ENCODE measurements at places on chromosomes 11 and 22.
A peak's percentile ranks its signal among the peaks of the same experiment; 100 is the strongest.

DNA sequence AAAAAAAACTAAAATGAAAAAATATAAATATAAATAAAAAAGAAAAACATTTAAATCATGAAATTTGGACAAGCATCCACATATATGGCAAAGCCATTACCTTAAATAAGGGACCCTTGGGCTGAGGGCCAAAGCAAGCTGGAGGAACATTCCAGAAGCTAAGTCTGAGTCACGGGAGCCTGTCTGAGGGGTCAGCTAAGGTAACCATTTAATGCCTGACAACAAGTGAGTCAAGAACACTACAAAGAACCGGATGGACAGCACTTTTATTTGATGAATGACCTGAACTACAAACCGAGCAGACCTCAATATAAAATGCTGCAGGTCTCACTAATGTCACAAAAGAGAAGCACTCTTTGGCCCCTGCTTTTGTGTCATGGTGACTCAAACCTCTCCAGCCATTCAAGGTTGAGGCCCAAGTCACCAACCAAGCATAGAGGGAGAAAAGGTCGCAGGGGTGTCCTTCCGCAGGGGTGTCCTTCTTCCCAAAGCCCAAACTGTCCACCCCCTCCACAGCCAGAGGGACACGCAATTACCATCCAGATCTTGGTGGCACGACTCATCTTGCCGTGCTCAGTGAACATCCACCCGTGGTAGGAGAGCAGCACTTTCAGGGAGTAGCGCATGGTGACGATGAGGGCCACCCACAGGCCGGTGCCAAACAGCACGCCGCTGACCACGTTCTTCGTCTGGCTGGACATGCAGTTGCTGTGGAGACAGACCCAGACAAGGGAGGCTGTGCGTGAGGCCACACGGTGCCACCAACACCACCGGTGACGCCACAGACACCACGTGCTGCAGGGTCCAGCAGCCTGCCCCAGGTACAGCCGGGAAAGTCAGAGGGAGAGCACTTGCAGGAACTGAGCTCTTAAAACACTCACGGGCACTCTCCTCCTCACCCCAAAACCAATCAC lies 34.5 kb downstream of the CPT1A start:
- DNase-seq, result no peak
- no peak overlapping the region for H3K4me3 ChIP-seq
- no peaks in the 10 kb centered on the region for H3K27me3 ChIP-seq
- peaks cover 20% of the 10 kb centered on the region for H3K36me3 ChIP-seq
- no peaks in the 10 kb centered on the region for H3K4me1 ChIP-seq
- no peak overlapping the region for H3K27ac ChIP-seq

DNA sequence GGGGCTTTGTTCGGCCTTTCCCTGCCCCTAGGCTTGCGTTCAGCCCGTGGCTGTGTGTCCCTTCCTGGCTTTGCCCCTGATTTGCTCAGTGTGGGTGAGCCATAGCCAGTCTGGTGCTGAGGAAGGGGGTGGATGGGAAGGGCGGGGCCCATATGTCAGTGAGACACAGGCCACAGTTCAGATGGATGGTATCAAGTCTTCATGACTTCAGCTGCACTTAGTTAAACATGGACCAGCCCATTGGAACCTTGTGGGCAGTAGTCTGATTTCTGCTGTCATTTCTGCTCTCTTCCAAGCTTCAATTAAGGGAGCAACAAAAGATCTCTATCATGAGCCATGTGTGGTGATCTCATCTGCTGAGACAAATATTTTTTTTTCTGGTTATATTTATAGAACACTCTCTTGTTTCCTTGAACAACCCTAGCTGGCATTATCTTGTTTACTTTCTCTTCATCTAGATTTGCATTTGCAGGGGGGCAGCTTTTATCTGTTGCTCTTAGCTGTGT lies 21.6 kb upstream of the PEX26 start:
- H3K4me1 ChIP-seq, result peaks cover 12% of the 10 kb centered on the region
- H3K27me3 ChIP-seq, result peaks cover 14% of the 10 kb centered on the region
- DNase-seq, result no peak
- no peaks in the 10 kb centered on the region for H3K36me3 ChIP-seq
- H3K4me3 ChIP-seq, result no peak overlapping the region

- no peaks in the 10 kb centered on the region for H3K4me1 ChIP-seq
- no peaks in the 10 kb centered on the region for H3K27me3 ChIP-seq
- H3K4me3 ChIP-seq, result no peak overlapping the region
- DNase-seq, result no peak
These were observed 52.1 kb downstream of the LHFPL7 start for GRCh38 chr22:24894220-24894975.

GRCh38 chr11:77090046-77090372 lies 12.6 kb upstream of the OMP start:
- no peaks in the 10 kb centered on the region for H3K27me3 ChIP-seq
- peaks cover 6% of the 10 kb centered on the region for H3K4me1 ChIP-seq
- H3K4me3 ChIP-seq, result no peak overlapping the region
- no peak for DNase-seq
- H3K27ac ChIP-seq, result no peak overlapping the region

DNA sequence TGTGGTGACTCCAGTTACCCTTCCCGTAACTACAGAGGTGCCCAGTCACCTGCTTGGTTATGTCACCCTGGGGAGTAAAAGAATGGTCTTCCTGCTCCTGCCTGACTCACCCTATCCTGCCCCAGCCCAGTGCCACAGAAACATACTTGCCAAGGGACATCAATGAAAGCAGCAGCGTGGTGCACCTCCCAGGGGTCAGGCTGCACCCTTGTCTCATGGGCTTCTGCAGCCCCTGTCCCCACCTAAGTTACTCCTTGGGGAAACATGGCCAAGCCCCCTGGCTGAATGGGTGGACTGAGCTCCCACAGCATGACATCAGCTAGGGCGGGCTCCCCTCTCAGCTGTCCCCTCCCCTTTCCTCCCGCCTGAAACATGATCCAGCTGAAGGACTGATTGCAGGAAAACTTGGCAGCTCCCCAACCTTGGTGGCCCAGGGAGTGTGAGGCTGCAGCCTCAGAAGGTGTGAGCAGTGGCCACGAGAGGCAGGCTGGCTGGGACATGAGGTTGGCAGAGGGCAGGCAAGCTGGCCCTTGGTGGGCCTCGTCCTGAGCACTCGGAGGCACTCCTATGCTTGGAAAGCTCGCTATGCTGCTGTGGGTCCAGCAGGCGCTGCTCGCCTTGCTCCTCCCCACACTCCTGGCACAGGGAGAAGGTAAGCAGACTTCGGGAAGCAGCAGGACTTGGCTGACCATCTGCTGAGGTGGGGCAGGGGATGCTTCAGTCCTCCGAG lies at the start of gene HTR3A:
Gene HTR3A, plus strand, starts transcription at position 368 of the 730 bp plus-strand sequence. Its CDS starts 218 bp downstream, at position 586.
- H3K27ac ChIP-seq, result no peak within 1 kb of the TSS
- no peak for DNase-seq
- H3K36me3 ChIP-seq, result no peaks in the 10 kb centered on the region

DNA sequence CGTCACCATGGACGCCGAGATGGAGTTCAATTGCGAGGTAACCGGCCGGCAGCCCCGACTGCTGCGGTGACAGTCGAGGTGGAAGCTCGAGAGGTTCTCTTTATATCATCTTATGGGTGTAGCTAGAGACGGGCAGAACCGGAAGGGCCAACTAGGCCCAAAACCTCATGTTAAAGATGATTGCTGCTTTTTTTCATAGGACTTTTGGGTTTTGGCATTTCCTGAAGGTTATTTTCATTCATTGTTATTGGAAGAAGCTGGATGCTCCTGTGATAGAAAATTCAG lies 585 bp downstream of the NF2 start:
- peak; percentile 61 for DNase-seq
- peaks cover 22% of the 10 kb centered on the region for H3K36me3 ChIP-seq
- peaks cover 26% of the 10 kb centered on the region for H3K4me1 ChIP-seq

DNA sequence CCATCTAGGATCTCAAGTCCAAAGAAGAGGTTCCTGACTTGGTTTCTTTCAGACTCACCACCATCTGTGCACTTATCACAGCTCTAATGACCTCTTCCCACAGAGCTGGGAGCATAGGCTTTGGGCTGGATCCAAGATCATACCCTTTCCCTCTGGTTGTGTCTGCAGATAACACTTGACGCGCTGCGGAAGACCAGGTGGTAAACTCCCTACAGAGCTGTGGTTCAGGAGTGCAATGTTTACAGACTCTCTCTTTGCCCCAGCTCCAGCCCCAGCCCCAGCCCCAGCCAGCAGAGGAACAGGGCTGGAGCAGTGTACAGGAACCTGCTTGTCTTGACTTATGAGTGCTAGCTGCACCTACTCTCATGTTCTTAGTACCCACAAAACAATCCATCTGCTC lies 274.4 kb upstream of the SYN3 start:
- H3K36me3 ChIP-seq, result no peaks in the 10 kb centered on the region
- H3K4me3 ChIP-seq, result no peak overlapping the region
- no peak overlapping the region for H3K27ac ChIP-seq
- H3K27me3 ChIP-seq, result no peaks in the 10 kb centered on the region
- no peaks in the 10 kb centered on the region for H3K4me1 ChIP-seq
- no peak for DNase-seq

GRCh38 chr11:107769189-107769588 lies 57.3 kb upstream of the SLN start:
- no peak overlapping the region for H3K4me3 ChIP-seq
- peaks cover 17% of the 10 kb centered on the region for H3K4me1 ChIP-seq
- no peaks in the 10 kb centered on the region for H3K36me3 ChIP-seq
- no peak for DNase-seq

DNA sequence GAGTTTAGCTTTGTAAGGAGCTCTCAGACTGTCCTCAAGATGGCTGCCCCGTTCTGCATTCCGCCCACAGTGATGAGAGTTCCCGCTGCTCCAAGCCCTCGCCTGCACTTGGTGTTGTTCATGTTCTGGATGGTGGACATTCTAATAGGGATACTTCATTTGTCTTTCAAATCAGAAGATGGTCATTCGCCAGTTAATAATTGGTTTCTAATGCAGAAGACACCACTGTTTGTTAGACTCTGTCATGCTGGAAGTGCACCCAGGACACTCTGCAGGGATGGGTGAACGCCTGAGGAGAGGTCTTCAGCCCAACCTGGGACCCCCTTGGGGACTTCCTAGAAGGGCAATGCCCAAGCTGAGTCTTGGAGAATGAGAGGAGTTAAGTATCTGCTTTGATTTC lies 836.4 kb downstream of the TBC1D22A start:
- H3K36me3 ChIP-seq, result no peaks in the 10 kb centered on the region
- H3K4me1 ChIP-seq, result no peaks in the 10 kb centered on the region
- no peak overlapping the region for H3K4me3 ChIP-seq
- no peak overlapping the region for H3K27ac ChIP-seq
- DNase-seq, result no peak
- H3K27me3 ChIP-seq, result no peaks in the 10 kb centered on the region

DNA sequence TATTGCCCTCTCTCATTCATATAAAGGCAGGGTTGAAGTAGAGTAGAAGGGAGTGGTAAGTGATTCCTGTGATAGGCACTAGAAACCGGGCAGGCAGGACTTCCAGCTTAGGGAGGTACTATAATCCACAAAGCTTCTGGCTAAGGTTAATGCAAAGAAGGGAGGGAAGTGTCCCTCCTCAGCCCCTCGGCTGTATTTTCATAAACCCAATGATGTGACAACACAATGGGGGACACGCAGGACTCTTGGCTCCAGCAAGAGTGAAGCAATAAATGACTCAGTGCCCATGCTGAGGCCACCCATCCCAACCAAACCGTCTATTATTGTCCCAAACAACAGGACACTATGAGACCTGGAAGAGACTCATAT lies 90.7 kb downstream of the ETS1 start:
- peak overlapping the region; percentile 87 for H3K27ac ChIP-seq
- no peak for DNase-seq
- H3K4me3 ChIP-seq, result peak overlapping the region; percentile 58
- peaks cover 94% of the 10 kb centered on the region for H3K36me3 ChIP-seq
- H3K4me1 ChIP-seq, result peaks cover 96% of the 10 kb centered on the region
- no peaks in the 10 kb centered on the region for H3K27me3 ChIP-seq

- peak overlapping the region; percentile 94 for H3K4me3 ChIP-seq
- peaks cover 72% of the 10 kb centered on the region for H3K4me1 ChIP-seq
- no peak for DNase-seq
These were observed 762 bp downstream of the ANKRD13D start for GRCh38 chr11:67289651-67290479.

DNA sequence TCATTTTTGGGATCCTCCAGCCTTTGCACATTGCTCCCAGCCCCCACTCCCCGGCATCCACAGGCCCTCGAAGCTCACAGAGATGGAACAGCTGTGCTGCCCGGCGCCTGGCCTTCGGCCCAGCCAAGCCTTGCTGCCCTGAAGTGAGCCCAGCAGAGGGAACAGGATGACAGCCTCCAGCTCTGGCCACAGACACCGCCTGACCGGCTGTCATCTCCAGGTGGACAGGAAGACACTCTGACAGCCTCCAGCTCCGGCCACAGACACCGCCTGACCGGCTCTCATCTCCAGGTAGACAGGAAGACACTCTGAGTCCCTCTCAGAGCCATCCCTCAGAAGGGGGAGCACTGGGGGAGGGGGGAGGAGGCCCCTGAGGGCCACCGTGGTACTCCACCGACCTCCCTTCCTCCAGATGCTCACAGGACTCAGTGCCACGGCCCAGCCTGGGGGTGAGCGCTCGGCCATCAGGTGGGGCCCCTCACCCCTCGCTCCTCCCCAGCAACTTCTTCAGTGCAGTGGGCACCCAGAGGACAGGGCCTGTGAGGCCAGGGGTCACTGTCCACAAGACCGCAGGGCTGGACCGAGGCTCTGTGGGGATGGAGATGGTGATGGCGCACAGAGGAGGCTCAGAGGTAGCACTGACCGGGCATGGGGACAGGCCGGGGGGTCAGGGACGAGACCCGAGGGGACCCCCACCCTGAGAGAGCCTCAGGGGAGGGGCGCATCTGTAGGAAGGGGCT lies 58.6 kb downstream of the BRD1 start:
- peaks cover 9% of the 10 kb centered on the region for H3K36me3 ChIP-seq
- peaks cover 9% of the 10 kb centered on the region for H3K4me1 ChIP-seq
- no peak overlapping the region for H3K27ac ChIP-seq
- no peaks in the 10 kb centered on the region for H3K27me3 ChIP-seq

DNA sequence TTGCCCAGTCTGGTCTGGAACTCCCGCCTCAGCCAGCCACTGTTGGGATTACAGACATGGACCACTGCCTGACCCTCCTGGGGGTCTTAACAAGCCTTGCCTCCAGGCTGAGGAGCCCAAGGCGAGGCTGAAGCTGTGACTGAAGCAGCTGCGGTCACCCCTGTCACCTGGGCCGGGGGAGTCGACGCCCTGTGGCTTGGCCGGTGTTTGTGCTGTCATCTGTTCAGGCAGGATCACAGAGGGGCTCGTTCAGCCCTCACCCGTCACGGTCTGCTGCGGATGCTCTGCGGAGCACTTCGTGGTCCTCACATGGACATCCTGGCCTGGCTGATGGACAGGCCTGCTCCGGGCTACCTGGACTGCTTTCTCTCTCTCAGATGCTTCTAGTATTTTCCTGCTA lies 23.8 kb downstream of the TRMU start:
- H3K27me3 ChIP-seq, result peaks cover 2% of the 10 kb centered on the region
- no peaks in the 10 kb centered on the region for H3K4me1 ChIP-seq
- H3K4me3 ChIP-seq, result no peak overlapping the region
- peaks cover 5% of the 10 kb centered on the region for H3K36me3 ChIP-seq

DNA sequence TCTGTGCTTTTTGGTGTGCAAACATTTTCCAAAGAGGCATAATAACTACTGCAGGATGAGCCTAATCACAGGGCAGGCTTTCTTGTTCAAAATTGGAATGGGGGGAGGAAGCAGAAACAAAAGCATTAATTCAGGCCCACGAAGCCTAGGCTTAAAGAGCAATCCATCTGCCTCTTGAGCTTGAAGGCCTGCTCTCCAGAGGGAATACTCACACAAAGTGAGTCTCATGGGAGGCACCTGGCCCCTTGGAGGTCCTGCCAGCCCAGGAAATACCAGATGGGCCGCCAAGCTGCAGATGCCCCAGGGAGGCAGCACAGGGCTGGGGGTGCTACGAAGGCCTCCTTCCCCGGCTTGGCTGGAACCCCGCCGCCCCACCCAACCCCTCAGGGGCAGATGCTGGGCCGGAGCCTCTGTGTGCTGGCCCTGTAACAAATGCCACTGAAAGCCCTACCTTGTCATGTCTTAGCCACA lies 39.3 kb upstream of the COMT start:
- H3K36me3 ChIP-seq, result no peaks in the 10 kb centered on the region
- no peak overlapping the region for H3K4me3 ChIP-seq
- DNase-seq, result no peak
- no peaks in the 10 kb centered on the region for H3K27me3 ChIP-seq

Data from activated CD4-positive, alpha-beta memory T cell treated with anti-CD3 and anti-CD28 coated beads, Interleukin-2, amount 10 ng/mL, durations not matched to agents 7 days and 5 days (primary cell).